GM20000 (cell line): ENCODE measurements at places on chromosomes 5 and 9.

- DNase-seq = no peak
Measured at GRCh38 chr5:173858021-173858669, 30.0 kb upstream of the CPEB4 start.

GRCh38 chr9:16637911-16638310, 232.6 kb downstream of the BNC2 start:
- DNase-seq = no peak

- peak; percentile 4 for DNase-seq
Measured at GRCh38 chr9:13661014-13661413, 381.5 kb upstream of the MPDZ start.

DNA sequence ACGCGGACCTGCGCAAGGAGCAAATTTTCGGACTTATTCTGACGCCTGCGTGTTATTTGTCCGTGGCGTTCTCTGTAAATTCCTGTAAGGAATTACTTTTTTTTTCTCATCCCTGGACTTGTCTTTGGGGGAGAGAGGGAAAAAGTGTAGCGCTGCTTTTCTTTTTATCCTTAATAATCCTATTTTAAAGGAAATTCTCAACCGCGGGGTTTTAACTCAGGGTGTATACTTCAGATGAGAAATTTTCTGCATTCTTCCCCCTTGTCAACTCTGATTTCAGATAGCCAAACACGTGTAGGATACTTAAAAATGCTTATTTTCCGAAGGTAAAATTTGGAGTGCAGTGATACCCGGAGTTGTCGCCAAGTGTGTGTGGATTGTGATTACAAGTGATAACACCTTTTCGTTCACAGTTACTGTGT, 853 bp downstream of the DCP2 start:
- DNase-seq = no peak

- DNase-seq = no peak
Measured at GRCh38 chr5:113514289-113514635, 768 bp downstream of the YTHDC2 start.

GRCh38 chr5:1492757-1493156, 31.0 kb downstream of the LPCAT1 start:
- DNase-seq = no peak

DNA sequence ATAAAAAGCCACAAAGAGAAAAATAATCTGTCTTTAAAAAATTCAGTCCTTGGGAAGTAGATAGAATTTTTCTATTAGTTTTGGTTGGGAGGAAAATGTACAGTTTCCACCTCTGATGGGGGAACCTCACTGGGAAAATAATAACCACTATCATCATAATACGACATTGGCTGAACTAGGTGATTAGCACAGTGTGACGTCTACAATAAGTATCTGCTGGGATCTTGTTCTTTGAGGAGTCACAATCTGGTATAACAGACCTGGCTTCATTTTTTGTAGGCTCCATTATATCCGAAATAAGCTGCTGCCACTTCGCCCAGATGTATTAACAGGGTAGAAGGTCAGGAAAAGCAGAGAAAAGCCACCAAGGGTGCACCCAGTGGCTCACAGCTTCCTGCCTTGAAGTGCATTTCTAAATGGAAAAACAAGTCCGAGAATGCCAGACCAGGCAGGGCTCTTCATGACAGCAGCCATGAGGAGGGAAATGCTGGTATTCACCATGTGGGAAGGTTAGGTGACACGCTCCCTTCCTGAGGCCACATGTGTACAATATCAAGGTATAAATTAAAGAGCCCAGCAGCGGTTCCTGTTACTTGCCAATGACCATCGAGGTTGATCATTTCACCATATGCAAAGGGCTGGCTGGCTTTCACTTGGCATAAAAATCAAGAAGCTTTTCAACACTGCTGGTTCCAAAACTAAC, 152.8 kb downstream of the PRELID2 start:
- DNase-seq = no peak

DNA sequence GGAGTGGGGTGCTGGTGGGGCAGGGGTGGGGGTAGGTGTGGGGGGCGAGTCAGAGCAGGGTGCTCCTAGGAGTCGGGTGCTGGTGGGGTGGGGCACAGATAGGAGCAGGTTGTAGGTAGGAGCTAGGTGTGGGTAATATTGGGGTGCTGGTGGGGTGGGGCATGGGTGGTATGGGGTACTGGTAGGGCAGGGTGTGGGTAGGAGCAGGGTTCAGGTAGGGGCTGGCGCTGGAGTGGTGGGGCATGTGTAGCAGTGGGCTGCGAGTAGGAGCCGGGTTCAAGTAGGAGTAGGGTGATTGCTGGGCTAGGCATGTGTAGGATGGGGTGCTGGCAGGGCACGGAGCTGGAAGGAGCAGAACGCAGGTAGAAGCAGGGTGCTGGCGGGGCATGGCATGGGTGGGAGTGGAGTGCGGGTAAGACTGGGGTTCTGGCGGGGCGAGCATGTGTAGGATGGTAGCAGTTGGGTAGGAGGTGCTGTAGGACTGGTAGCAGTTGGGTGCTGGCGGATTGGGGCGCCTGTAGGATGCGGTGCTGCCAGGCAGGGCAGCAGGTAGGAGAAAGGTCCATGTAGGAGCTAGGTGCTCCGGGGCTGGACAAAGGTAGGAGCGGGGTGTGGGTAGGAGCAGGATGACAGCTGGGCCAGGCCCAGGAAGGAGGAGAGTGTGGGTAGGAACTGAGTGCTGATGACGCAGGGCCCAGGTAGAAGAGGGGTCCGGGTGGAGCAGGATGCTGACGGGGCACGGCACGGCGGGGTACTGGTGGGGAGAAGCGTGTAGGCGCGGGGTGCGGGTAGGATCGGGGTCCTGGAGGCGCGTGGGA, 105.5 kb upstream of the SIMC1 start:
- DNase-seq = no peak

DNA sequence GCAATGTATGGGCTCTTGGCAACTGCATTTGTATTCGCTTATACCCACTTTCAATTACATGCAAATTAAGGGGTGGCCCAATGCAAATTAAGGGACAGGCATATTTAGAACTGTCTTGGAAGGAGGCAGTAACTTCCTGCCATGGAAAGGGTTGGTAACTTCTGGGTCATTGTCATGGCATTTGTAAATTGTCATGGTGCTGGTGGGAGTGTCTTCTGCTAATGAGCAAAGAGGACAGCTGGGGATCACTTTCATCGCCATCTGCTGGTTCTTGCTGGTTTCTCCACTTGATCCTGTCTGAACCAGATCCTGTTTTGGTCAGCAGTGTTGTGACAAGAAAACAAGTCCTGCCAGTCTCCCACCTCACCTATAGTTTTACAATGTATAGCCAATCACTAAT, 23.3 kb upstream of the UGT3A2 start:
- no peak for DNase-seq

- DNase-seq = no peak
Measured at GRCh38 chr5:167233507-167234220, 1057.8 kb upstream of the WWC1 start.

DNA sequence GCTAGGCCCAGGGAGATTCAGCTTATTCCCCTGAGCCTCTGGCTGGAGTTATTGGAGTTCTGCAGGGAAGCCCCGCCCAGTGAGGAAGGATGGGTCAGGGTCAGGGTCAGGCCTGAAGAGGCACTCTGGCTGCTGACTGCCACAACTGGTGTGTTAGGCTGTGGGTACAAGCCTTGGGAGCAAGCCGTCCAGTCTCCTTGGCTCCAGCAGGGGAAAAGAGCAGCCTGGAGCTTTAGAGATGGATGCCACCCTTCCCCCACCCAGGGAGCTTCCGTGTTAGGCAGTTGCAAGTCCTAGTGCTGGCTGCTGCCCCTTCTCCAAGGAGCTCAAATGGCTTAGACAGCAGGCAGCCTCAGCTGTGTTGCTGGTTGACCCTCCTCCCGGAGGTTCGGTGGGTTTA, 34.4 kb upstream of the TAF11L2 start:
- DNase-seq = no peak

GRCh38 chr5:42555797-42556196, 132.6 kb downstream of the GHR start:
- no peak for DNase-seq

DNA sequence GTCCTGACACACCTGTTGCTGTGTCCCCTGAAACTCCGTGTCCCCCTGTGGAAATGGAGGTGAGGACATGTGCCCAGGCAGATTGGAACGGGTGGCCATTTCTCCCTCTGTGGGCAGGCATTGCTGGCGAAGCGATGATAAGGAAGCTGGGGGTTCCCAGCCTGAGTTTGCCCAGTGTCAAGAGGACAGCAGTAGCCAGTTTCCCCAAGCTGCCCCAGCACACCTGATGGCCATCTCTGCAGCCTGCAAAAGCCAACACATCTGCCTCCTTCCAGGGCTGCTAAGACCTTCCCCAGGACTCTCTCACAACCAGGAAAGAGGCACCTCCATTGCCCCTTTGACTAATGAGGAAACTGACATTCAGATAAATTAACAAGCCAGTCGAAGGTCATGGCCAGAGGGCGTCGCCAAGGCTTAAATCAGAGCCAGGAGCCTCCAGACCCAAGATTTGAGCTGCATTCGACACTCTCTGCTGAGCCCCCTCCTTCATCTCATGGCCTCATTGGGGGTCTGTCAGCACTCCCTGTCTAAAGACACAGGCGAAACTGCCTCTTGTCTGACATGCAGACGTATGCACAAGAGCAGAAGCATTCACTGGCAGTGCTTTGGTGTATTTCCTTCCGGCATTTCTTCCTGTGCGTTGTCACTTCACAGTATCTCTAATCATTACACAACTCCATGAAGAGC, 10.4 kb upstream of the WNK2 start:
- no peak for DNase-seq

- DNase-seq = no peak
Measured at GRCh38 chr9:130970052-130970451, 31.0 kb upstream of the FIBCD1 start.

GRCh38 chr9:81032831-81033230, 656.5 kb downstream of the TLE1 start:
- no peak for DNase-seq

DNA sequence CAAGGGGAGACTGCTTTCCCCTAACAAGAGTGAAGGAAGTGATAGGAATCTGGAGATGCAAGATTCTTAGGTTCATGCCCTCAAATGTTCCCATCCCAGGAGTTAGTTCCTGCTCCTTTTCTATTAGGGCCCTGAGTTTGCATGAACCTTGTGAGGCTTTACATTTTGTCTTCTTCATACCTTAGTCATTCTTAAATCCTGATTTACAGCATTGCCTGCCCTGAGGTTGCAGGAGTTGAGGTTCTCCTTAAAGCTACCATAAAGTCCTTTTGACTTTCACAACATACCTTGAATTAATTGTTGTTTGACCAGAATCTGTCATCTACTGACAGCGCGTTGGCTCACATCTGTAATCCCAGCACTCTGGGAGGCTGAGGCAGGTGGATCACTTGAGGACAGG, 151.5 kb upstream of the ABCA1 start:
- no peak for DNase-seq

DNA sequence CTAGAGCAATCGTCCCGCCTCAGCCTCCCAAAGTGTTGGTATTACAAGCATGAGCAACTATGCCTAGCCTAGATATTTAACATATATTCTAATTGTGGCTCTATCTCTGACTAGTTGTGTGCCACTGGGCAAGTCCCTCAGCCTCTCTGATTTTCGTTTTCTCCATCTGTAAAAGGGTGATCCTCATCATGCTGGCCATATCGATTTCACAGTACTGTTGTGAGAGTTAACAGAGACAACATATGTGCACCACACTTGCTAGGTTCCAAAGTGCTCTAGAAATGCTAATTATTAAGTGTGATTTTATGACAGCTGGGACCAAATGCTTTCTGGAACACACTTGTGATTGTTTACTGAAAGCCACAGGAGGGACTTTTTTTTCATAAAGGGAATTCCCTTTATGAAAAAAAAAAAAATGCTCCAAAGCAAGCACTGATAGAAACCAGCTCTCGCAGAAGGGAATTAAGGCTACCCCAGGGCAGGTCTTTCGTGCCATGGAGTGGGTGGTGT, 78.5 kb upstream of the EPB41L4B start:
- peak; percentile 59 for DNase-seq

GRCh38 chr5:60540856-60541805, 158.8 kb downstream of the DEPDC1B start:
- peak; percentile 83 for DNase-seq

DNA sequence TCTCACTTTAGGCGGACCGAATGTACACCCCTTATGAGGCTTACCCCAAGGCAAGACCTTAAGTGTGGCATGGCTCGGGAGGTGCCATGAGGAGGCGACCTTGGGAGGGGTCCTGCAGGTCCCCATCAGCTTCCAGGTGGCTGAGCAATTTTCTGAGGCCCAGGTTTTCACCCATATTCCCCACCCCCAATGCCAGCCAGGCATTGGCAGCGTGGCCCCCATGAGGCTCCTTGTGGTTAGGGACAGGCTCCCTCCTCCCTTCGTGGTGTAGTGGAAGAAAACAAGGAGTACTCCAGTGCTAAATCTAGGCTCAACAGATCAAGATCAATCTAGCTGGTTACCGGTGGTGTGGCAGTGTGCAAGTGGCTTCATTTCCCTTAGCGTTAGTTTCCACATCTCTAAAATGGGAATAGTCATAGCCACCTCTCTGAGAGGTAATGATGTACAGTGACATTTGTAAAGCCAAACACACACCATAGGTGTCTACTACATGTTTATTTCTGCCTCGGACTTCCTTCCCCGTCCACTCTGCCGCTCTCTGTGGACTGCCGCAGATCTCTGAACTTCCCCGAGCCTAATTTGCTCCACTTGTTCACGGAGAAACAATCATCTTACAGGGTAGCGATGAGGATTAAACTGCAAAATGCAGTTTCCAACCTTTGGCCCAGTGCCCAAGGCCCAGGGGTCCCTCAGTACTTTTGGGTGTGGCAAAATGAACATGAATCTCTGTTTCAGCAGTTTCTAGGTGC, 8.4 kb downstream of the LHX2 start:
- DNase-seq = no peak

GRCh38 chr9:114166614-114167572, 11.6 kb downstream of the COL27A1 start:
- DNase-seq = no peak

GRCh38 chr5:9622971-9623421, 7.2 kb downstream of the TAS2R1 start:
- DNase-seq = no peak

- no peak for DNase-seq
Measured at GRCh38 chr5:15103130-15103529, 231.6 kb upstream of the ANKH start.

DNA sequence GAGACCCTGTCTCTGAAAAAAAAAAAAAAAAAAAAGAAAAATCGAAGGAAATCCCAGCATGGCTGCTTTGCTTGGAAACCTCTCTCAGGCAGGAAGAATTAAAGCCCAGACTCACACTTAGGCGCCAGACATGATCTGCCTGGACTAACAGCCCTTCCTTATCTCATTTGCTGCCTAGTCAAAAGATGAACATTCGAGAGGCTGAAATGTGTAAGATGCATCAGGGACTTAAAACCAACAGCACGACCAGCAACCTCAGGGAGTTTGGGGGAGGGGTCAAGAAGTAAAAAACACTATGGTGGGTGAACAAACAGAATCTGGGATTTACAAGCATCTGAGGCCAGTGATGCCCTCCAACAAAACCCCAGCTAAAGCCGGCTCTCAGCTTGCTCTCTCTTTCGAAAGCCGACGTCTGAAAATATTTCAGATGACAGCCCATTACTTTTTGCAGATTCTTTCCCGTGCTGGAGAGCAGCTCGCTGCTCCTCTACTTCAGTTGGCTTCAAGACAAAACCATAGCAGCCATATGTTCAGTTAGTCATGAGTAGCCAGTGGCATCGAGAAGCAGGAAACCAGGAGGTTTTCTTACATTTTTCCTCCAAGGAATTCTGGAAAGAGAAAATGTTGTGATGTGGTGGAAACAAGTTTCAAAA, 249.9 kb downstream of the MARCHF11 start:
- DNase-seq = no peak

GRCh38 chr5:147559749-147560148, 49.9 kb upstream of the DPYSL3 start:
- DNase-seq = no peak
